T-helper 17 cell (primary cell): ENCODE measurements at places on chromosomes 5 and 9.
A peak's percentile ranks its signal among the peaks of the same experiment; 100 is the strongest.

- H3K4me1 ChIP-seq = no peaks in the 10 kb centered on the region
- H3K27ac ChIP-seq = no peak overlapping the region
- no peaks in the 10 kb centered on the region for H3K36me3 ChIP-seq
- H3K27me3 ChIP-seq = no peaks in the 10 kb centered on the region
- H3K4me3 ChIP-seq = no peak overlapping the region
- no peak for DNase-seq
Observed at GRCh38 chr9:119318371-119318770, 50.9 kb downstream of the BRINP1 start.

DNA sequence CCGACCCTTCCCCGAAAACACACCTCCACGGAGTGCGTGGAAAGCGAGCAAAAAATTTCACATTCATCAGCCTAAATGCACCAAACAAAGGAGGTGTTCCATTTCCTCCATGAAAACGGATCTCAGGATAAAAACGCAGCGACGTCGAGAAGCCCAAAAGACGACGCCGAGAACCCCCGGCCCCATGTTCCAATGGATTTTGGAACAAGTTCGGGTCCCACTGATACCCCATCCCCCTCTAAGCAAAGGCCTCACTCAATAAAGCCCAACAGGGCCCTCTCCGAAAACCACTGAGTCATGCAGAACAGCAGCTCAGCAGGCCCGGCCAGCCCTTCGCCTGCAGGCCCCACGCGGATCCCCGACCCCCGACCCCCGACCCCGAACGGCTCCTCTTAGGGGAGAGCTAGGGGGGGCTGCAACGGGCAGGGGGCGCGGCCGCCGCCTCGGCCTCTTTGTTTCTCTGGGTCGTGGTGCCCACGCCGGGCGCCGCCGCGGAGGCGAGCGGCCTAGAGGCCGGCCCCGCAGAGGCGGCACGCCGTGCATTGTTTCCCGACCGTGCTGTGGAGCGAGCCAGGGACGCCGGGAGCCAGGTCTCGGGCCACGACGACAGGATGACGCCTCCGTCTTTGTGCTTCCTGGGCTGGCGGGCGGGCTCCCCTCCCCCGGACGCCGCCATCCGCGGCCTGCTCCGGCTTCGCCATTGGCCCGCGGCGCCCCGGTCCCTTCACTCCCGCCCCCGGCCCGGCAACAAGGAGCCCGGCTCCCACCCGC, 915 bp downstream of the ZFAND5 start:
- peak overlapping the region; percentile 100 for H3K27ac ChIP-seq
- H3K4me1 ChIP-seq = peaks cover 38% of the 10 kb centered on the region
- H3K36me3 ChIP-seq = no peaks in the 10 kb centered on the region
- H3K27me3 ChIP-seq = no peaks in the 10 kb centered on the region
- peak; percentile 68 for DNase-seq
- peak overlapping the region; percentile 97 for H3K4me3 ChIP-seq

DNA sequence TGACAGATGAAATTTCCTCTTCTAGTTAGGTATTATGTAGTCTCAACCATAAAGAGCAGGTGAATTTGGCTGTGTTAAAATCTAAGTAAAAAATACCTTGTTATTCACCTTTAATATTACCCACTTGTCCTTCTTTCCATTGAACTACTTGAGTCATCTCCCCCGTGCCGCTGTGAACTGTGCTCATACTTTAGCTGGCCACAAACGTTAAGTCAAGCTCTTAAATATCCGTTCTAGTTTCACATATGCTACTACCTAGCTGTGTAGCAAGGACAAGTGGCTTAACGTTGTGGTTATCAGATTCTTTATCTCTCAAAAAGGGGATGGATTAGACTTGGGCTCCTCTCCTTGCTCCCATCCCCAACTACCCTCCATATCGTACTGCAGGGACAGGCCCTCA, 110.4 kb downstream of the EFNA5 start:
- no peak overlapping the region for H3K27ac ChIP-seq
- DNase-seq = no peak
- H3K4me3 ChIP-seq = no peak overlapping the region
- peaks cover 2% of the 10 kb centered on the region for H3K4me1 ChIP-seq
- H3K27me3 ChIP-seq = peaks cover 22% of the 10 kb centered on the region

DNA sequence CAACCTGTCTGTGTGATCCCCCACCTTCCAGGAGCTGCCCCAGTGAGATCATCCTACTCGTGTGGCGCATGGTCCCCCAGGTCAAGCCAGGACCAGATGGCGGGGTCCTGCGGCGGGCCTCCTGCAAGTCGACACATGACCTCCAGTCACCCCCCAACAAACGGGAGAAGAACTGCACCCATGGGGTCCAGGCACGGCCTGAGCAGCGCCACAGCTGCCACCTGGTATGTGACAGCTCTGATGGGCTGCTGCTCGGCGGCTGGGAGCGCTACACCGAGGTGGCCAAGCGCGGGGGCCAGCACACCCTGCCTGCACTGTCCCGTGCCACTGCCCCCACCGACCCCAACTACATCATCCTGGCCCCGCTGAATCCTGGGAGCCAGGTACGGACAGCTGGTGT, 43.7 kb downstream of the RGS3 start:
- H3K4me3 ChIP-seq = peak overlapping the region; percentile 12
- H3K4me1 ChIP-seq = peaks cover 22% of the 10 kb centered on the region
- H3K36me3 ChIP-seq = peaks cover 2% of the 10 kb centered on the region
- H3K27me3 ChIP-seq = no peaks in the 10 kb centered on the region

DNA sequence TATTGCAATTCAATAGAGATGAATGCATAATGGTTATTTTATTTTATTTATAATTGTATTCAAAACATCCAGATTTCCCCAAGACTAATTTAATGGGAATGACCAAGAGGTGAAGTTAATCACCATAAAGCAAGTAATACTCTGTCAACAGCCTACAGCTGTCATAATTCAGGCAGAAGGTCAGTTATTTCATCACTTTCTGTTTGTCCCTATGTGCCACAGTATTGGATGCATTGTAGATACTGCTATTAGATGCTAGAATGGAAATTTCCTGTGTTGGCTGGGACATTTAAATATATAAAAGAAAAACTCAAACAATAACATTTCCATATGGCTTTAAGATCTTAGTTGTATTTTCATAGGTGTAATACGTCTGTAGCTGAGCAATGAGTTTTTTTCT, 56.7 kb upstream of the MINAR2 start:
- no peak for DNase-seq
- H3K27ac ChIP-seq = no peak overlapping the region
- no peaks in the 10 kb centered on the region for H3K36me3 ChIP-seq
- H3K27me3 ChIP-seq = no peaks in the 10 kb centered on the region
- H3K4me1 ChIP-seq = no peaks in the 10 kb centered on the region

DNA sequence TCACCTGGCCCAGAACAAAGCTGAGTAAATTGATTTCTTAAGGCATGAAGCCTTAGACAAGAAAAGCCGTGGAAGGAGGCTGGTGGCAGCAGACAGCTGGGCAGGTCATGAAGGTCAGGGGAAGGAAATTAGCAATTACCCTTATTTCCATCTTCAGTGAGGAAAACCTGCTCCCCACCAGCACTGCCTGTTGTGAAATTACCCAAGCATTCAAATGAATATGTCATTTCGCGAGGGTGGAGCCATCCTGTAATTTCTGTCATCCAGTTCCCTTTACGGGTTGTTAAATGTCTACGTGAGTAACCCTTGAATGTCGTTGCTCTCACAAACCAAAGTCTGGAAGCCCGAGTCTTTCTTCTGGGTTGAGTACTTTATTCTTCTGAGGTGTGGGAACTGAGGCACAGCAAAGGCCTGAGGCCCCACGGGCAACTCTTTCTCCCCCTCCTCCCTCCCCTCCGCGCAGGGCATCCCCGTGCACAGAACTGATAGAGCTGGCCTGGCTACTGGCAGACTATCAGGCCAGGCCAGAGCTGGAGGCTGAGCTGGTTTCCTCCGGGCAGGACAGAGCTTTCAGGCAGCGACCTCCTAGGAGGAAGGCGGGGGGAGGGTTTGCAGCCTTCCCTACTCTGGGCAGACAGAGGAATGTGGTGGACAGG, 22.0 kb upstream of the AK3 start:
- peak overlapping the region; percentile 43 for H3K4me3 ChIP-seq
- H3K27ac ChIP-seq = peak overlapping the region; percentile 74
- peaks cover 5% of the 10 kb centered on the region for H3K4me1 ChIP-seq

DNA sequence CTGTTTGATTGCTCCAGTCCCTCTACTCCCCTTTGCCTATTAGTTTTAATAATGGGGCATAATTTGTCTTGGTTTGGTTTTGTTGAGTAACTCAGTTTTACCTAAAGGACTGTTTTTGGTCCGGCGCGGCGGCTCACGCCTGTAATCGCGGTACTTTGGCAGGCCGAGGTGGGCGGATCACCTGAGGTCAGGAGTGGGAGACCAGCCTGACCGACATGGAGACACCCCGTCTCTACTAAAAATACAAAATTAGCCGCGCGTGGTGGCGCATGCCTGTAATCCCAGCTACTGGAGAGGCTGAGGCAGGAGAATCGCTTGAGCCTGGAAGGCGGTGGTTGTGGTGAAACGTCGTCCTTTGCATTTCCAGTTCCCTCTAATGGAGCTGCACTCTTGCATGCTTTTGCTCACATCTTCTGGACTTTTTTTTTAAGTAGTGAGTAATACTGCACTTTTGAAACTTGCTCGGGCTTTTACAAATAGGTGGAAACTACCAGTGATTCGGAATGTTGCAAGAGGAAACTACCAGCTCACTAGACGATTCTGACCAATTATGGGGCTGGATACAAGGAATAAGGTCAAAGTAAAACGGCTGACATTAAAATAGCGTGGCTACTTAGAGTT, 721 bp upstream of the MAML1 start:
- H3K27me3 ChIP-seq = no peaks in the 10 kb centered on the region
- DNase-seq = no peak
- H3K4me3 ChIP-seq = peak overlapping the region; percentile 93
- peaks cover 32% of the 10 kb centered on the region for H3K4me1 ChIP-seq
- peaks cover 4% of the 10 kb centered on the region for H3K36me3 ChIP-seq

DNA sequence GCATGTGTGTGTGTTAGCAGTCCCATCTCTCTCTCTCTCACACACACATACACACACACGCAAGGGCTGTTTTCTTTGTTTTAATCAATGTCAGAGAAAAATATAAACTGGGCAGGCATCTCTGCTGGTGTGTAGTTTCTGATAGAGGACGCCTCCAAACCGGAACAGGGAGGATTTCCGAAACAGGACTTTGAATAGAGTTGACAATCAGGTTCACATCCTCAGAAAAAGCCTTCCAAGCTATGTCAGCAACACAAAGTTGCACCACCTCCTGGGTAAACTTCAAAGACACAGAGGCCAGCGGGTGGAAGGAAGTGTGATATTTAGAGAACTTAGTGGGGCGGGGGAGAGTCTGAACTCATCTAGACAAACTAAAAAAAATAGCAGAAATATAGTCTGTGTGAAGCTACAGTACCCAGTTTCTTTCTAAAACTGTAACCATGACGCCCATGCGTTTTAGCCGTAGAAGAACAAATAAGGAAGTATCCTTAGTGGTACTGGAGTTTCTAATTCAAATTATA, 1.2 kb downstream of the ST8SIA4 start:
- peak overlapping the region; percentile 99 for H3K4me3 ChIP-seq
- peaks cover 51% of the 10 kb centered on the region for H3K4me1 ChIP-seq
- no peaks in the 10 kb centered on the region for H3K27me3 ChIP-seq
- peak overlapping the region; percentile 99 for H3K27ac ChIP-seq

GRCh38 chr5:137146402-137146890, 352.7 kb downstream of the SPOCK1 start:
- no peaks in the 10 kb centered on the region for H3K36me3 ChIP-seq
- peaks cover 41% of the 10 kb centered on the region for H3K27me3 ChIP-seq
- H3K4me1 ChIP-seq = no peaks in the 10 kb centered on the region
- H3K4me3 ChIP-seq = no peak overlapping the region

DNA sequence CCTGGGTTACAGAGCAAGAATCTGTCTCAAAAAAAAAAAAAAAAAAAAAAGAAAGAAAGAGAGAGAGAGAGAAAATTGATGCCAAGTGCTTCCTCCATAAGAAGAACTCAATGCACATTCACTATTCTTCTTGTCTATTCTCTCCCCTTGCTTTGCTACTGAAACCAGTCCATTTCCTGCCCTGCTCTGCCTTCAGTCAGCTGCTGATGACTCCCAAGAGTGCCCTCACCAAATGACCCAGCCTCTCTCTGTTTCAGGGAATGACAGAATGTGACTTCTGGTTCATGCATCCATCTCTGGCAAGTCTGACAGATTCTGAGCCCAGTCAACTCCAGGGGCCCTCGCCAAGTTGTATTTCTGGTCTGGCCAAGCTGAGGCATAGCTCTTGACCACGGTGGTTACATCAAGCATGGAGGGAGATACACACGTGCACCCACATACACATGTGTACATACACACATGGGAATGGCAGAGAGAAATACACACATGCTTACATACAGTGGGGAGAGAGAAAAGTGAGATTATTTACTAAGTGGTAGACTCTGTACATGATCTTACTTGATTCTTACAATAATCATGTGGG, 106.2 kb downstream of the NSG2 start:
- no peaks in the 10 kb centered on the region for H3K4me1 ChIP-seq
- no peak for DNase-seq
- no peak overlapping the region for H3K4me3 ChIP-seq
- no peak overlapping the region for H3K27ac ChIP-seq
- H3K36me3 ChIP-seq = peaks cover 2% of the 10 kb centered on the region

DNA sequence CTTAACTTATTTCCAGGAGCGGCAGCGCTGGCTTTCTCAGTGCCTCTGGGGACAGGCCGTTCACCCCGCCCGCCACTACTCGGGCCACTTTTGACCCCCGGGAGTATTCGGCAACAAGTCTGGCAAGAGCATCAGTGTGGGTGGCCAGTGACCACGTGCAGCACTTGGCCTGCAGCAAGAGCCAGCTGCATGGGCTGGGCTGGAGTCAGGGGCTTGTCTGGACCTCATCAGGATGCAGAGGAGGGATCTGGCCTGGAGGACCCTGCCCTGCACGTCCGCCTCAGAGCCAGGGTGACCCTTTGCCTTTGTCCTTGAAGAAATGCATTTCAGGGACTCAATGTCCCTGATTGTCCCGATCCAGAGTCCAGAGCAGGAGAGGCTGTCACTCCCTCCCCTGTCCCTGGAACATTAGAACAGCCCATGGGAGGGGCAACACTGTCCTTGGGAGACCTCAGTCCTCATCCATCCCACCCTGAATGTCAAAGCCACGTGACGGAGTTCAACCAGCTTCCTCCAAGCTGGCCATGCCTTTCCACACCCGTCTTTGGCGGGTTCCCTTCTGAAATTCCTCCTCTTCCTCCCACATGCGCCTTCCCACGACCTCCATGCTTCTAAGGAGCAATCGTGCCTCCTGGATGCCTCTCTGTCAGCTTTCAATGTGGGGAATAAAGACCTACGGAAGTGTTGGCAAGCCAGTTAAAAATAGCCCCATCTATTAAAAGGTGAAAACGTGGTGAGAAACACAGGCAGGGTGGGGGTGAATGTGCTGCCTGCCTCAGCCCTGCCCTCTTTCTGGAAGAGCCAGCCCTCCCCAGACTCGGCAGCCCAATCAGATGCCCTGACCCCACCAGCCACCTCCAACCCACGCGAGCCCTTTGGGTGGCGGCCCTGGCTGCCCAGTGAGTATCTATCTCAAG, 99.0 kb downstream of the OLFM1 start:
- no peak for DNase-seq
- no peak overlapping the region for H3K4me3 ChIP-seq
- H3K27me3 ChIP-seq = peaks cover 20% of the 10 kb centered on the region
- H3K4me1 ChIP-seq = no peaks in the 10 kb centered on the region
- H3K36me3 ChIP-seq = no peaks in the 10 kb centered on the region
- no peak overlapping the region for H3K27ac ChIP-seq
